ENCODE measurements at places on chromosomes 3 and 15.

DNA sequence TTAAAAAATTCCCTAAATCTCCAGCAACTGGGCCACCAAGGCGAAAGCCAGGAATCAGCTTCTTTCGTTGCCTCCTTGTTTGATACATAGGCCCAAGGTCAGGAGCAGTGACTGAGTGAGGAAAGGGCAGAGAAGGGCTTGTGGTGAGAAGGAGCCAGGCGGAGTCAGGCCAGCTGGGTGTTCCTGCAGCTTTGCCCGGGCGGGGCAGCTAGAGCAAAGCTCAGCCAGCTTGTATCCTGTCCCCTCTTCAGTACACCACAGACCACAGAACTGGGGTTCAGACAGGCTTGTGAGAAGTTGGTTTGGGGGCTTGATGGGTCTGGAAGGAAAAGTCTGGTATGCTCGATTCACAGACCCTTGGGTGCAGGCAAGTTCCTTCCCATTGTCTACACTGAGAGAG is 52.6 kb downstream of the CCK start:
- DNase-seq = peak; percentile 44

- DNase-seq = no peak
These were observed 157.5 kb downstream of the CTNNB1 start for GRCh38 chr3:41356775-41357174.

GRCh38 chr15:76286271-76286879 is 24.9 kb downstream of the ETFA start:
- peak; percentile 50 for DNase-seq

DNA sequence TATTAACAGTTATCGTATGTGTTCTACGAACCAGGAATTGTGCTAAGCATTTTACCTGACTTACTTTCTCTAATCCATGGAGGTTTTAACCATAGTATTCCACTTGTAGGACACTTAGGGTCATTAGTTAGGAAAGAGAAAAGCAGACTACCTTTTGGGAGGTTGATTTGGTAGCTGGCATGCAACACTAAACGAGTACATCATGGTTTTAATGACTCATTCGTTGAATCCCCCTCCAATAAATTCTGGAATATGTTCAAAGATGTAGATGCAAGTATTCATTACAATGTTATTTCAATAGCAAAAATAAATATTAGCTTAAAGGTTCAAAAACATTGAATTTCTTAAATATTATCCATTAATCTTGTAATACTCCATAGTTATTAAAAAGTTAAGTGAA is 162.5 kb downstream of the FMN1 start:
- no peak for DNase-seq

GRCh38 chr15:100913961-100914360 is 5.2 kb upstream of the LRRK1 start:
- no peak for DNase-seq

All from CD4-positive, alpha-beta T cell treated with Interleukin-6 for 4 hours (primary cell).